Kasumi-1 (cell line): ENCODE measurements at places on chromosomes 11 and 22.

DNA sequence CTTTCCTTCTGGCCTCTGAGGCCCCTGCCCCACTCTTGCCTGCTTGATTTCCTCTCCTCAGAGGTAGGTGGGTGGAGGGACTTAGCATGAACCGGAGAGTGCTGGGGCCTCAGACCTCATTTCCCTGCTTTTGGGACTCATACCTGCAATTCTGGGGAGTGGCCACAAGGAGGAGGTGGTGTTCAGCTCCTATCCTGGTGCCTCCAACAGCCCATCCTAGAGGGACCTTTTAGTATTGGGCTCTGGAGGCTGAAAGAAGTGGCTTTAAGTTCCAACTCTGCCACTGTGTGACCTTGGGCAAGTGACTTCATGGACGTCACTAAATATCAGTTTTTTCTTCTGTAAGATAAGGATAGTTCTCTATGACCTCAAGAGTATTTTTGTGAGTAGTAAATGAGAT, 98.6 kb downstream of the KIAA1671 start:
- peak; percentile 3 for DNase-seq

GRCh38 chr11:10414659-10415058, 40.4 kb upstream of the AMPD3 start:
- peak; percentile 97 for DNase-seq

GRCh38 chr22:40955571-40955970, 4.4 kb downstream of the RBX1 start:
- no peak for DNase-seq

GRCh38 chr11:45876401-45876800, 9.1 kb upstream of the MAPK8IP1 start:
- DNase-seq = no peak

- DNase-seq = no peak
Observed at GRCh38 chr11:14266622-14267021, 92.4 kb downstream of the RRAS2 start.

DNA sequence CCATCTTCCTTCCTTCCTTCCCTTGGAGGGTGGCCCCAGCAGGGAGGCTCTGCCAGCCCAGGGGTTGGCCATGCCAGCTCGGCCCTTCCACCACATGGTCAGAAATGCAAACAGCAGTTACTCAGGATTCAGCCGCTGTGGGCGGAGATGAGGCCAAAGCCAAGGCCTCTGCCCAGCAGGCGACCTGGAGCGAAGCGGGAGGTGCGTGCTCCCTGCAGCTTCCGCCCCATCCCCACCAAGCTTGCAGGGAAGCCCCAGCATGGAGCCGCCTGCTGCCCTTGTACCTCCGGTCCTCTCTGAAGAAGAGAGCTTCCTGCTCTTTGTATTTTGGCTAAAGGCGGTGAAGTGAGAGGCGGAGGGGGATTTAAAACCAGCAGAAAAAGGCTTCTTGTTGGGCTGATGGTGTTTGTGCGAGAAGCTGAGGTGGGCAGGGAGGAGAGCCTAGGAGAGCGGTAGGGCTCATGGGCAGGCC, 50.4 kb downstream of the ANO1 start:
- DNase-seq = no peak

- no peak for DNase-seq
Observed at GRCh38 chr11:10543782-10544181, 2.8 kb upstream of the RNF141 start.

DNA sequence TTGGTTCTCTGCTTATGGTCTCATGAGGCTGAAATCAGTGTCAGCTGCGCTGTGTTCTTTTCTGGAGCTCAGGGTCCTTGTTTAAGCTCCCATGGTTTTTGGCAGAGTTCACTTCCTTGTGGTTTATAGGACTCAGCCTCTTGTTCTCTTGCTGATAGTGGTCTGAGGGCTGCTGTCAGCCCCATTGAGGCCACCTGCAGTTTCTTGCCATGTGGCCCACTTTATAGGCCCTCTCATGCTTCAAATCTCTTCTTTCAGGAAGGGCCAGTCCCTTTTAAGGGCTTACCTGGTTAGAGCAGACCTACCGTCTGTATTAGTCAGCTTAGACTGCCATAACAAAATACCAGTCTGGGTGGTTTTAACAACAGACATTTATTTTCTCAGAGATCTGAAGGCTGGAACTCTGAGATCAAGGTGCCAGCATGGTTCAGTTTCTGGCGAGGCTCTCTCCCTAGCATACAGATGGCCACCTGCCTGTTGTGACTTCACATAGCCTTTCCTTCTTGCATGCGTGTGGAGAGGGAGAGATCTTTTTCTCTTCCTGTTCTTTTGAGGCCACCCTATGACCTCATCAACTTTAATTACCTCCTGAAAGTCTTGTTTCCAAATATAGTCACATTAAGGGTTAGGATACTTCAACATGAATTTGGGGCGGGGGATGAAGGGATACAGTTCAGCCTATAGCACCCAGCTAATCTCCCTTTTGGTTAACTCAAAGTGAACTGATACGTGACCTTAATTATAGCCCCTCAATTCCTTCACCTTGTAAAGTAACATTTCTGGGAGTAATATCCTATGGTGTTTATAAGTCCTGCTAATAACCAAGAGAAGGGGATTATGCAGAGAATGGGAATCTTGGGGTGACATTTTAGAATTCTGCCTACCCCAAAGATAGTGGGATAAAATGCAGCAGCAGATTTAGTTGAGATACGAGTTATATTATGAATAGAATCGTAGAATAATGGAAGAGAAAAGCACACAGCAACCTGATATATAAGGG, 131.8 kb downstream of the UVRAG start:
- peak; percentile 70 for DNase-seq

- no peak for DNase-seq
Observed at GRCh38 chr11:8601376-8602133, 7.5 kb upstream of the STK33 start.

DNA sequence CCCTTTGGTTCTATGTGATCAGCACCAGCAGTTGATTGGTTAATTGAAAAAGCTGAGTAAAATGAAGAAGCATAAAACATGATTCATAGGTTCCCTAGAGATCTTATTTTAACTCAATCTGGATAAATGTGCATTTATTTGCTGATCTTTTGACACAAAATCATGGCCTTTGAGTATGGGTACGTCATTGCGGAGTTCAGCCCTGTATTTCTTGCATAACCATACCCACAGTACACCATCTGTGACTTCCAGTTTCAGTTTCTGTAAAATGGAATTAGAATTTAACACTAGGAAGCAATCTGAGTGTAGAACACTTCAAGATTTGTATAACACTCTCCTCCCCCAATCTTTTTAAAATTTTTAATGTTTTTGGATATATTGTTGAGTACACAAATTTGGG, 358.2 kb downstream of the DDX10 start:
- no peak for DNase-seq

- no peak for DNase-seq
Observed at GRCh38 chr11:44537679-44538078, 27.8 kb upstream of the CD82 start.

GRCh38 chr11:11311169-11311568, 41.9 kb downstream of the CSNK2A3 start:
- DNase-seq = peak; percentile 95

DNA sequence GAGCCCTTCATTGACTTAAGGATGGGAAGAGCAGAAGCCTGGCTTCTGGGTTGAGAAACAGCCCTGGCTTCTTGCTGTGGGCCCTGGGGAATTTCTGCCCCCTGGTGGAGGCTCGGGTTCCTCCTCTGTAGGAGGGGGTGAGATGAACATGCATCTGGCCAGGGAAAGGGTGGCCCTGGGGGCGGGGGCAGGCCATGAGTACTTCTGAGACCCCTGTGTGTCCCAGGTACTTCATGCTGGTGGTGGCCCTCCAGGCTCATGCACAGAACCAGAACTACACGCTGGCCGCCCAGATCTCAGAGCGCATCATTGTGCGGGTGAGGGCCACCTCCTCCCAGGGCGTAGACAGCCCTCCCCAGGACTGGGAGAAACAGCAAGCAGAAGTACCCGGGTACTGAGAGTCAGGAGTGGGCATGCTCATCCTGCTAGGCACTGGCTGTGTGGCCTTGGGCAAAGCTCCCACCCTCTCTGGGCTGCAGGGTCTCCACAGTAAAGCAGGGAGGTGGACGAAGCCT, 15.8 kb downstream of the TMEM258 start:
- peak; percentile 58 for DNase-seq

- DNase-seq = no peak
Observed at GRCh38 chr11:125256541-125257189, 92.1 kb downstream of the PKNOX2 start.

DNA sequence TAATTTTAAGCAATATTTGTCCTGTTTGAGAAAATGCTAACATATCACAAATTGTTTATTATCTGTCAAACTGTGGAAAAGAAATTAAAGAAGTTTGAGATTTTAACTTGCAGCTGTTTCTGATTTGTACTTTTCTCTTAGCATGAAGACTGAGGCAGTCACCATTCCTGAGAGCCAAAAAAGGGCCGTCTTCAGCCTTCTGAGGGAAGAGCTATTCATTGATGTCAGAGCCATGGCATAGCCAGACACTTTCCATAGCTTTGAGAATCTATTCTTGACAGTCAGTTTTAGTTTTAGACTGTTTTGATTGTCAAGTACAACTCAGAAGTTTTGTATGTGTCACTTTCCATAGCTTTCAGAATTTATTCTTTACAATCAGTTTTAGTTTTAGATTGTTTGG, 32.1 kb downstream of the YAP1 start:
- DNase-seq = no peak

DNA sequence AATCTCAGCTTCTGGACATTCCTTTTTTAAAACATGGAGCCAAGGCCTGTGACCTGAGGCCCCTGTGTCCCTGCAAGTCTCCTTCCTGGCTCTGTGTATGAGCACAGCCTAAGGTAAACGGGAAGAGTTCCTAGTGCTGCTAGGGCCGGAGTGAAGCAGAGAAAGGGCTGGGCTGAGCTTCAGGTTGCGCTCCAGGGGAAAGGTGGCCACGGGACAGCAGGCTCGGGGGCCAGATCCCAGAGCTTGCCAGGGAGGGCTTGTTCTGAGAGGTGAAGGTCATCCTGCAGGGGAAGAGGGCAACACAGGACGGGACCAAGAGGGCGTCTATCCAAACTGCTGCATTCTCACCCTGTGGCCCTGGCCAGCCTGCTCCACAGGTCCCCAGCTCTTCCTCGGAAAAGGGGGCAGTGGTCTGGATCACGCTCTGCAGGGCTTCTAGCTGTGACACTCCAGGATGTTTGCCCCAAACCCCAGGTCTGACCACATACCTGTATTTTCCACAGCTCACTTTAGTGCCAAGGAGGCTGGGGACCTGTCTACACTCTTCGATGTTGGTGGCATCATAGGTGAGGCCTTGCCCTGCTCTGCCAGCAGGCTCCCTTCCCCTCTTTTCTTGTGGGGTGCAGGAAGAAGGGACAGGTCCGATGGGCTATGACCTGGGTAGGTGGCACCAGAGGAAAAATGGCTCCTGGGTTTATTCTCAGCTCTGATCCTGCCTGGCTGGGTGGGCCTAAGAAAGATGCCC, 20.4 kb downstream of the SLC37A2 start:
- no peak for DNase-seq

- DNase-seq = no peak
Observed at GRCh38 chr11:64092761-64093136, 57.0 kb downstream of the FLRT1 start.
